H7 (cell line): ENCODE measurements at places on chromosomes 4 and X. TPM values are rescaled to one million over a fixed set of nuclear protein-coding genes. Genes with fewer than 3 reads are reported as not detected.

CFAP299 gene
- total RNA-seq: not detected in 2 replicates

IGFBP7 gene
- 4.4 and 6.7 TPM in 2 replicates for total RNA-seq

XKRX gene
- 0.41 and 0.90 TPM in 2 replicates for total RNA-seq

GABRA4 gene
- 0.07 TPM in 1 of 2 replicates, not detected in the other for total RNA-seq

OTUD6A gene
- total RNA-seq: not detected in 2 replicates

ABHD18 gene
- total RNA-seq: 16.3 and 17.8 TPM in 2 replicates
